ENCODE measurements at places on chromosomes 4 and X.

DNA sequence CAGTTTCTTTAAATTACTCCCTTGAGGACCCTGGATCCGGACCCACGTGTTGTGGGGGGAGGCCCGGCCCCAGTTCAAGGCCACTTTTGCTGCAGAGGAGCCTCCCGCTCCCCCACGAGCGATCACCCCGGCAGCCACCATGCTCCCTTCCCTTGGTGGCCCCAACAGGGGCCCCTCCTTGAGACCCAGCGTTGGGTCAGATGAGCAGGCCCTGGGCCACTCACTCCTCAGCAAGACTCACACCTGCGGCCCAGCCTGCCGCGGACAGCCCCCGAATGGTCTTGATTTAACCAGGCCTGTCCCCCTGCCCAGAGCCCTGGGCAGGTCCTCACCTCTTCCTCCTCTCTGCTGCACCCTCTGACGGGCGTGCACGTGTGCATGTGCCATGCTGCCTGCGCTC is 4.3 kb downstream of the CPLX1 start:
- H3K4me1 ChIP-seq: no peaks in the 10 kb centered on the region
- no peak overlapping the region for H3K27ac ChIP-seq
- H3K36me3 ChIP-seq: no peaks in the 10 kb centered on the region
- H3K4me3 ChIP-seq: no peak overlapping the region
- peak; percentile 39 for DNase-seq
- H3K27me3 ChIP-seq: no peaks in the 10 kb centered on the region

DNA sequence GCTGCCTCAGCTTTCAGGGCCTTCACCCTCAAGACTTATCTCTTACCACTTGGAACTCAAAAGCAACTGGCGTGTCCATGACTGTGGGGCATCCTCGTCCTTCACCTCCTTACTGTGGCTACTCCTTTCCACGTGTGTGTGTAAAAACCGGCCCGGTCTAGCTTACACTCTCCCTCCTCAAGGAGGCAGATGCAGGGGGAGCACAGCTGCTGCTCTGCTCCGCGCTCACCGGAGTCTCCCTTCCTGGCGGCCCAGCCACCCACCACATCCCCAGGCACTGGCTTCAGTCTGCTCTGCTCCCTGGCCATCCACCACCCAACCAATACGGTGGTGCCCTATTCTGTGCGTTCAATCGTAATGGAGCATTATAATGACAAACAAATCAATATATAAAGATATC is 8.3 kb downstream of the RNF212 start:
- no peaks in the 10 kb centered on the region for H3K36me3 ChIP-seq
- no peak for DNase-seq
- no peaks in the 10 kb centered on the region for H3K4me1 ChIP-seq
- no peak overlapping the region for H3K27ac ChIP-seq

- DNase-seq: no peak
- H3K4me3 ChIP-seq: no peak overlapping the region
- no peak overlapping the region for H3K27ac ChIP-seq
- no peaks in the 10 kb centered on the region for H3K4me1 ChIP-seq
Measured at GRCh38 chr4:20042769-20043168, 208.9 kb upstream of the SLIT2 start.

GRCh38 chrX:374596-374995 is 12.1 kb downstream of the PPP2R3B start:
- DNase-seq: no peak
- H3K27ac ChIP-seq: no peak overlapping the region
- H3K4me1 ChIP-seq: no peaks in the 10 kb centered on the region
- H3K36me3 ChIP-seq: no peaks in the 10 kb centered on the region

DNA sequence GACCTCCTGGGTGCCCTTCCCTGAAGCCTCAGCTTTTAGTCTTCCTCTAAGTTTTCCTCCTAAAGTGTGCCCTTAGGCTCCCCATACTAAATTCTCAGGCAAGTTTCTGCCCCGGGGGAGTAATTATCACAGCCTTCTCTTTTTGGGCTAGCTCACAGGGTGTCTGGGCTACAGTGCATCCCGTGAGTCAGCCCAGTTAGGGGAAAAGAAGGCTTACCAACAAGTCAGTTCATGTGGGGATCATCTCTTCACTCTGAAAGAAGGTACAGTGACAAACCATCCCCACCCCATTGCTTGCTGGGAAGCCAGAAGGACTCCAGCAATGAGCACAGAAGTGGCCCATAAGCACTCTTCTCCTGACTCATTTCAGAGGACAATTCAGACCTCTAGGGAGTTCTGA is 134.7 kb upstream of the FAM9C start:
- H3K27ac ChIP-seq: no peak overlapping the region
- H3K27me3 ChIP-seq: no peaks in the 10 kb centered on the region
- DNase-seq: no peak
- H3K36me3 ChIP-seq: no peaks in the 10 kb centered on the region

- H3K36me3 ChIP-seq: no peaks in the 10 kb centered on the region
- H3K4me1 ChIP-seq: no peaks in the 10 kb centered on the region
- no peak for DNase-seq
- H3K27ac ChIP-seq: no peak overlapping the region
- H3K4me3 ChIP-seq: no peak overlapping the region
Measured at GRCh38 chr4:109125084-109125483, 177.4 kb downstream of the COL25A1 start.

- no peaks in the 10 kb centered on the region for H3K4me1 ChIP-seq
- DNase-seq: no peak
- no peaks in the 10 kb centered on the region for H3K36me3 ChIP-seq
- H3K27me3 ChIP-seq: no peaks in the 10 kb centered on the region
- peak overlapping the region; percentile 56 for H3K27ac ChIP-seq
Measured at GRCh38 chrX:19343085-19343534, 617 bp upstream of the PDHA1 start.

- no peaks in the 10 kb centered on the region for H3K27me3 ChIP-seq
- no peak overlapping the region for H3K4me3 ChIP-seq
- no peaks in the 10 kb centered on the region for H3K4me1 ChIP-seq
- H3K27ac ChIP-seq: no peak overlapping the region
- H3K36me3 ChIP-seq: peaks cover 4% of the 10 kb centered on the region
Measured at GRCh38 chr4:25759101-25759500, 103.5 kb downstream of the SLC34A2 start.

GRCh38 chr4:79913581-79913980 is 159.4 kb downstream of the ANTXR2 start:
- H3K4me1 ChIP-seq: no peaks in the 10 kb centered on the region
- no peak overlapping the region for H3K27ac ChIP-seq
- no peak overlapping the region for H3K4me3 ChIP-seq
- H3K36me3 ChIP-seq: no peaks in the 10 kb centered on the region

DNA sequence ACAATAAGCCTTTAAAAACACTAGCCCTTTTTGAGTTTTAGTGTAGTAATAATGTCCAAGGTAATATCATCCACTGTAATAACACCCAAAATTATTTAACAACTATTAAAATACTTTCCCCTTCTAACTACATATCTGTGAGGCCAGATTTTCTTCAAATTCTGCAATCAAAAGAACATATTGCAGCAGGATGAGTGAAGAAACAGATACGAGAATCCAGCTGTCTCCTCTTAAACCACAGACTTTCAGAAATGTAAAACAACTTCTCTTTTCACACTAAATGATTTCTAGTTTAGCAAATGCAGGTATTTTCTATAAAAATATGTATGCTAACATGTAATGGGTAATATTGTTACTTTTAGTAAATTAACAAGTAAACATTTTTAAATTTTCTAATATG is 148.9 kb downstream of the PRDM5 start:
- no peaks in the 10 kb centered on the region for H3K4me1 ChIP-seq
- H3K27ac ChIP-seq: no peak overlapping the region
- DNase-seq: no peak
- no peak overlapping the region for H3K4me3 ChIP-seq
- H3K27me3 ChIP-seq: no peaks in the 10 kb centered on the region

DNA sequence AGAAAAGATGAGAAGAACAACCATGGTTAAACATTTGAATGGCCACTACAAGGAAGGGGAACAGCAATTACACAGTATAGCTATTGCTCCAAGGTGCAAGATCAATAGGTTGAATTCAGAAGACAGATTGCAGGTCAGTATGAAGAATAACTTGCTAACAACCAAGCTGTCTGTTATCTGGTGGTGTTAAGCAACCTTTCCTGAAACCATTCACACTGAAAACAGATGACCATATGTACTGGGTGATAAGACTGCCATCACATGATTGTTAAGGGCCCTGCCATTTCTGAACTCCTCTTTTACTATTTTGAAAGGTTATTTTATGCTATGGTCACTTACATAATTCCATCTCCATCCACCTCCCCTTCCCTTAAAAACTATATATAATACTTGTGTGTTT is 6.8 kb downstream of the GABRA3 start:
- H3K36me3 ChIP-seq: no peaks in the 10 kb centered on the region
- DNase-seq: no peak
- H3K27ac ChIP-seq: no peak overlapping the region
- no peaks in the 10 kb centered on the region for H3K27me3 ChIP-seq
- no peaks in the 10 kb centered on the region for H3K4me1 ChIP-seq
- H3K4me3 ChIP-seq: no peak overlapping the region

- no peak for DNase-seq
- H3K27ac ChIP-seq: peak overlapping the region; percentile 84
- no peaks in the 10 kb centered on the region for H3K36me3 ChIP-seq
- no peaks in the 10 kb centered on the region for H3K4me1 ChIP-seq
- no peaks in the 10 kb centered on the region for H3K27me3 ChIP-seq
- H3K4me3 ChIP-seq: peak overlapping the region; percentile 52
Measured at GRCh38 chr4:94208266-94208665, 601 bp downstream of the SMARCAD1 start.

- no peaks in the 10 kb centered on the region for H3K27me3 ChIP-seq
- H3K27ac ChIP-seq: no peak within 1 kb of the TSS
- H3K4me1 ChIP-seq: no peaks in the 10 kb centered on the region
Measured at GRCh38 chrX:64975989-64976672, at the start of gene ZC4H2. Gene ZC4H2, minus strand, starts transcription at chrX:64976450. Its CDS starts 73 bp downstream, at chrX:64976377.

- no peak overlapping the region for H3K4me3 ChIP-seq
- H3K4me1 ChIP-seq: no peaks in the 10 kb centered on the region
- no peaks in the 10 kb centered on the region for H3K36me3 ChIP-seq
Measured at GRCh38 chrX:150625875-150626274, 57.5 kb downstream of the MTM1 start.

- H3K36me3 ChIP-seq: no peaks in the 10 kb centered on the region
- no peaks in the 10 kb centered on the region for H3K4me1 ChIP-seq
- H3K27me3 ChIP-seq: no peaks in the 10 kb centered on the region
- H3K4me3 ChIP-seq: no peak overlapping the region
Measured at GRCh38 chrX:7090641-7091040, 56.9 kb upstream of the STS start.

DNA sequence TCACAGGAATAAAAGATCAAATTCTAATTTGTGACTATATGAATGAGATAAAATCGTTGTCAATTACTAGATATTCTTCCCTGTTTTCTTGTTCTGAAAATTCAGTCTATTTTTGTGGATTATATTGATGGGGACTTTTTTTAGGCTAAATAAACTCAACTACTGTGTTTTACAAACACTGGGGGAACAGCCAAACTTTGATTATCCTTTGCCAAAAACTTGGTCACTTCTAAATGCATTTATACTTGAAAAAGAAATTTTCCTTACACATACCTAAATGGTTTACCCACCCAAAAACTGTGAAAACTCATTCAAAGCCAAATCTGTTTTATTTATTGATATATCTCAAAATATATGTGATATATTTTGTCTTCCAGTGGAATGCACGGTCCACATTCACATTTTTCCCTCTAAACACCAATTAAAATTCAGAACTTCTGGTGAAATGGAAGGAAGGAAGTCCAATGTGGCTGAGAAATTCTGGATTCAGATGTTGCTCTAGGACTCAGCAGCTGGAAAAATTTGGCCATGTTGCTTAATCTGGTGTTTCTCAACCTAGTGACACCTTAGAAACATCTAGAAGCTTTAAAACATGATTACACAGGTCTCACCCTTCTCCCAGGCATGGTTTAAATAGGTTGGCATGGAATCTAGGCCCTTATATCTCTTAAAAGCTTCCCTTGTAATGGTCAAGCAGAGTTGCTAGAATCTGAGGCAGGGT is 28.6 kb upstream of the ARHGAP24 start:
- DNase-seq: no peak
- no peaks in the 10 kb centered on the region for H3K36me3 ChIP-seq
- H3K4me3 ChIP-seq: no peak overlapping the region
- H3K27ac ChIP-seq: no peak overlapping the region
- H3K4me1 ChIP-seq: no peaks in the 10 kb centered on the region

DNA sequence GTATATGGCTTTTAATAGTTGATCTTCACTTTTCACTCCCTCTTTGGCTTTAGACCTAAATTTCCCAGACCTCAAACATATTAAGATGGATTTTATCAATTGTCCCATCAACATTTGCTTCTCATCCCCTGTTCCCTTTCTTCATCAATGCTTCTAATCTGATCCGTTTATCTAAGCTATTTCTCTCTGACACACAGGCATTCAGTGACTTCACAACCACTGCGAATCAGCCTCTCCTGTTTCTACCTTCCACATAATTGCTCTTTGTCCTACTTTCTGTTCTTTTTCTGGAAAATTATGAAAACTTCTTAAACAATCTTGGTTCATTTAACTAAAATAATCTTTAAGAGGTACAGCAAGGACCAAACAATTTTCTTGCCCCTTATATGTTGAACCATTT is 115.2 kb downstream of the GLRA3 start:
- H3K4me1 ChIP-seq: no peaks in the 10 kb centered on the region
- no peaks in the 10 kb centered on the region for H3K36me3 ChIP-seq
- no peak for DNase-seq
- no peaks in the 10 kb centered on the region for H3K27me3 ChIP-seq

DNA sequence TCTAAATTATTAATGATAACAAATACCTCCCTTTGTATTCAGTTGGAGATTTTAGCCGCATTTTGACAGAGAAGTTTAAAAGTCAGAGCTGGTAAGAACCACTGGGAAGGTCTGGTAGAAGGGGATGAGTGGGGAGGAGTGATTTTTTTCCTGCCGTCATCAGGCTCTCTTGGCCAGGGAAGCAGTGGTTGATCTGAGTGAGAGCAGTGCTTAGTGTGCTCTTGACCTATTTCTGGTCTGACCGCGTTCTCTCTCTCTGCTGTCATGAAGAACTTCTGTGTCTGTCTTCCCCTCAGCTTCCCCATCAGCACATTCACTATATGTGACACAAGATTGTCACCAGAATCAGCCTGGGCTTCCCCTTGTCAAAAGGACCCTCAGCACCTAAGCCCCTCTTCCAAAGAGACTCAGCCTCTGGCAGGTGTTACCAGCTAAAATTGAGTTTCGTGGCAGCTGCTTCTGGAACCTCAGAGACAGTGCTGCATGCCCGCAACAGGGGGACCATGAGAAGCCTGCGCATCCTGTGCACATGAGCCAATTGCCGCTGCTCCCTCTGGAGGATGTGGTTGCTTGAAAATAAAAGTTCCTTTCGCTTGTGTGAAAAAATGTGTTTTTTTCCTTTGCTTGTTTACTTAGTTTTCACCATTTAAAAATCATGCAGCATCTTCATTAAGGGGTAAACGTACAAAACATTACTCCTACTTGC is 268.9 kb downstream of the C4orf33 start:
- H3K27ac ChIP-seq: no peak overlapping the region
- no peak for DNase-seq
- H3K4me3 ChIP-seq: no peak overlapping the region
- no peaks in the 10 kb centered on the region for H3K27me3 ChIP-seq

DNA sequence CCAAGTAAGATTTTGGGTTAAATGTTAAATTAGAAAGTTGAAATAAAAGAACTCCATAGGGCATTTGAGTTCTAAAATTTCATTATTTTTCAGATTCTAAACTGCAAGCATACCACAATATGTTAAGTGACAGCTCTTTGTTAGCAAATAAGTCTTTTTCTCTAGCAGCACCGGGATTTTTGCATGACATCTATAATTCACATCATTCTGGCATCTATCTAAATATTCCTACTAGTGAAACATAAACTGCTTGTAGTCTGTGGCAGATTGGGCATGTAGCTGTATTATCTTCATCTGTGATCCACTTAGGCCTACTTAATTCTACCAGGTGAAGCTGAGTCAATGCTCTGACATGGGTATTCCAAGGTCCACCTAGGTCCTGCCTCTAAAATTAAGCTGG is 32.1 kb upstream of the KLHL13 start:
- H3K27me3 ChIP-seq: no peaks in the 10 kb centered on the region
- DNase-seq: no peak
- H3K36me3 ChIP-seq: no peaks in the 10 kb centered on the region
- no peak overlapping the region for H3K27ac ChIP-seq
- no peak overlapping the region for H3K4me3 ChIP-seq

All from right lobe of liver (tissue), 6 donors.